ENCODE measurements at places on chromosomes 13 and 19.

DNA sequence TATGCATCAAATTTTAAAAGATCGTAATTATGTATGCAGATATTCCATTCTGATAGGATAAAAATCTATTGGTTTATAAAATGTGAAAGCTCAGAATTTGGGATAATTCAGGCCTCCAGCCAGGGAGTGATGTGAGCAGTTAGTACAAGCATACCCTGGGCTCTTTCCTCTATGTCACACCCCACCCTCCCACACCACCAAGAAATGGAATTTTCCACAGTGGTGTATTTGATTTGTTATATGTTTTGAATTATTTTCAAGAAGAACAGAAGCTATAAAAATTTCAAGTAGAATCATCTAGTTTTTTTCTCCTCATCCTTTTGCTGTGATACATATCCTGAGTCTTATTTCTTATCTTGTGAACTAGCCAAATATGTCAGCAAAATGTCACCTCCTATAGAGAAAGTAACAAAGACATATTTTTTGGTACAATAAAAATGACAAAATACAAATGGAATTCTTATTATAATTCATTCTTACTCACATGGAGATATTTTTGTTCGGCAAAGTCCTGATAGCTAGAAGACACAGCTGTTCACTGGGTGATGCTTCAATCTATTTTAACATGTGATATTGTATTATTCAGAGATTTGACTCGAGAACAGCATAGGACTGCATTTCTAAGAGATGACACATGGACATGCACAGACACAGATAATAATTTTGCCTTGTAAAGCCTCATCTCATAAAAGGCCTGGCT is 61.2 kb upstream of the FRY start:
- DNase-seq, result no peak

DNA sequence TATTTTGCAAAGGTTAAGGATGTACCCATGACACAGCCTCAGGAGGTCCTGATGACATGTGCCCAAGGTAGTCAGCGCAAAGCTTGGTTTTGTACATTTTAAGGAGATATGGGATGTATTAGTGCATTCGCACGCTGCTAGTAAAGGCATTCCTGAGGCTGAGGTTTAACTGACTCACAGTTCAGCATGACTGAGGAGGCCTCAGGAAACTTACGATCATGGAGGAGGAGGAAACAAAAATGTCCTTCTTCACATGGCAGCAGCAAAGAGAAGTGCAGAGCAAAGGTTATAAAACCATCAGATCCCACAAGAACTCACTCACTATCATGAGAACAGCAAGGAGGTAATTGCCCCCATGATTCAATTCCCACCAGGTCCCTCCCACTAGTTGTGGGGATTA is 1017.4 kb downstream of the EFNB2 start:
- DNase-seq, result no peak

DNA sequence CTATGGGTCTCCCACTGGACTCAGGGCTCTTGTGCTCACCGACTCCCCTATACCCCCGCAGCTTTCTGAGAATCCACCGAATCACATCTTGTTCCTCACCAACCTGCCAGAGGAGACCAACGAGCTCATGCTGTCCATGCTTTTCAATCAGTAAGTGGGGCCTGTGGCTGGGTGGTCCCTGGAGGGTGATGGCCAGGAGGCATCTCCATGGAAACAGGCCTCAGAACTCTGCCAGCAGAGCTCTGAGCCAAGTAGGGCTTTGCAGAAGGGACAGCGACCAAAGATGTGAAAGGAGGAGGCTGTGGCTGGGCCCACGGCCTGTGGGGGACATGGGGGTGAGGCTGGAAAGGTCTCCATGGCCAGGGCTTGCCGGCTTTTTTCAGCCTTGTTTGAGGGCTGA is 11.8 kb upstream of the MIA start:
- DNase-seq, result no peak

DNA sequence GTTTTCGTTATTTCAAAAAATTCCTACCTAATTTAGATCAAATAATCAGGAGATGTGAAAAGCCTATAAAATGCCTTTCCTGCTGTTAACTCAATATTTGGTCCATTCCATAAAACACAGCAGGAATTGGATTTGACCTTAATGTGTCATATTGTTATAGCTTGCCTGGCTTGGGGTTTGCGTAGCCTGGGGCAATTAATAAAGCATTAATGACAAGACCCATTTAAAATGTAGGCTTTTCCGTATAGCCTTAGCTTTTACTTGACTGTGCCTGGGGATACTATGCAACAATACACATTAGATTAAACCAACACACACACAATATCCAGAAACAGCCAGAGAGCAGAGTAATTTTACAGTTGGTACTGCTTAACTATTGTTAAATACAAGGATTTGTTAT is 117.2 kb upstream of the MAB21L1 start:
- DNase-seq, result no peak

DNA sequence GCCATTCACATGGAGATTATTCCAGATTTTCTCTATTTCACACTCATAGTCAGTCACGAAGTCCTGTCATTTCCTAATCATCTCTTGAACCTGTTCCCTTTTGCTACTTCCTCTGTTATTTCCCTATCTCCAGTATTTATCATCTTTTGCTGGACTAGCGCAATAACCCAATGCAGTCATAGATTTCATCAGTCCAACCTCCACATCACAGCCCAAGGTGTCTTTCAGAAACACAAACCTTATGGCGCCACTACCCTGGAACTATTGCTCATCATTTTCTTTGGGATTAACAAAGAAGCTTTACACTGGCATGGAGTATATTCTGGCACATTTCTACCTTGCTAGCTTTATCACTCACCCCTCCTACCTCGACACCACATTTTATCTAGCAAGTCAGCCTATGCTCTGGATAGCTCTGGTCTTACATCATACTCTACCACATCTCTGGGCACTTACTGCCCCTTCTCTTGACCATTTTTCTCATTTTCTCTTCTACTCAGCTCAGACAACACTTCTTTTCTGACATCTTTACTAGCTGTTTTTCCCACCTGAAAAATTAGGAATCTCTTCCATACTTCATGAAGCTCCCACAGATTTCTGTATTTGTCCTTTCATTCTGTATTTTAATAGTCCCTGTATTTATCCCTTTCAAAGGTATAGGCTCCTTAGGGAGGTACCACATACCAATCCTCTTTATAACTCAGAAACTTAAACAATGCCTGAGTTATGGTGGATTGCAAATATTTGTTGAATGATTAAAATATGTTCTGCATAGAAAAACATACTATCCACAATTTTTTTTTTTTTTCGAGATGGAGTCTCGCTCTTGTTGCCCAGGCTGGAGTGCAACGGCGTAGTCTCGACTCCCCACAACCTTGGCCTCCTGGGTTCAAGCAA is 534.7 kb downstream of the KLF12 start:
- DNase-seq, result no peak

DNA sequence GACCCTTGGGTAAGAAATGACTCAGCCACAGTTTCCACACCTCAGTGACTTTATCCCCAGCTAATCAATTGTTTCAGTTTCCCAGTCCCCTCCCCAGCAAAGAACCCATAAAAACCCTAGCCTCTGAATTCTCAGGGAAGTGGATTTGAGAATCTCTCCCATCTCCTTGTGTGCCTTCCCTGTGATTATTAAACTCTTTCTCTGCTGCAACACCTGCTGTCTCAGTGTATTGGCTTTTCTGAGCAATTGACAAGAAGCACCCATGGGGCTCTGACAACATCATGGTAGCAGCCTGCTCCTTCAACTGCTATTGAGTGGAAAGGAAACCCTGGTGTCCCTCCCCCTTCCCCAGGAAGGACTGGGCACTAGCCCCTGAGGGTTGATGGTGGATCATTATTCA is 73.7 kb downstream of the UQCRFS1 start:
- no peak for DNase-seq

GRCh38 chr13:99296398-99296797 is 10.8 kb downstream of the GPR183 start:
- DNase-seq, result no peak

GRCh38 chr19:15453091-15453578 is 3.4 kb upstream of the WIZ start:
- DNase-seq, result no peak

GRCh38 chr13:20991741-20992520 is 69.5 kb downstream of the LATS2 start:
- DNase-seq, result no peak

- DNase-seq, result no peak
Measured at GRCh38 chr19:8573316-8573715, 3.9 kb downstream of the MYO1F start.

- DNase-seq, result no peak
Measured at GRCh38 chr13:112210371-112210770, 143.4 kb downstream of the SOX1 start.

DNA sequence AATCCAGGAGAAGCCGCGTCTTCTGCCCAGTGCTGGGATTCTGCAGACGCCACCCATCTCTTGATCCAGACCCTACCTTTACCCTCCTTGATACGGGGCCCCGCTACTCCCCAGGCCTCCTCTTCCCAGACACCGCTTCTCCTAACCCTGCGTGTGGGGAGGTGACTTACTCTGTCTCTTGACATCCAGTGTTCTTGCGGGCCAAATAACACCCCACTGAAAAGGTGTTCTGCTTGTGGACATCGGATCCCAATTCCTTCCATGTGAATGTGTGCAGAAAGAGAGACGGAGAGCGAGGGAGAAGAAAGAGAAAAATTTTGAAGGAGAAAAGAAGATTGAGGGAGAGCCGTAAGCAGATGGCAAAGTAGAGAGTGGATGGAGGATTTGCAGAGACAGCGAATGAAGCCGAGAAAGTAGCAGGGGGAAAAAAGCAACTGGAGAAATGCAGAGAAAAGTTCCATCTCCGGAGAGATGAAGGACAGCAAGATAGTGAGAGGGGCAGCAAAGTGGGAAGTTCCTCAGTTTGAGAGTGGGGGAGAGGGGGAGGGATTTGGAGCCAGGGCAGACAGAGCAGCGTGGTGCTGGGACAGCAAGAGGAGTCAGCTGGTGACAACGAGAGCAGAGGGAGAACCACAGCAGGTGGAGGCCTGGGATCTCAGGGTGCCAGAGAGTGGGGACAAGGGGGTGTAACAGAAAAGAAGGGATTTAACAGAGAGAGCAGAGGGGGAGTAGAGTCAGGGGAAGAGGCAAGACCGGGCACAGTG is 814 bp downstream of the ZNF480 start:
- no peak for DNase-seq

GRCh38 chr13:80303225-80303811 is 37.6 kb downstream of the SPRY2 start:
- no peak for DNase-seq

- DNase-seq, result no peak
Measured at GRCh38 chr13:44719857-44720671, 143.9 kb upstream of the TSC22D1 start.

GRCh38 chr19:6039566-6040225 is 61.8 kb upstream of the RANBP3 start:
- no peak for DNase-seq

DNA sequence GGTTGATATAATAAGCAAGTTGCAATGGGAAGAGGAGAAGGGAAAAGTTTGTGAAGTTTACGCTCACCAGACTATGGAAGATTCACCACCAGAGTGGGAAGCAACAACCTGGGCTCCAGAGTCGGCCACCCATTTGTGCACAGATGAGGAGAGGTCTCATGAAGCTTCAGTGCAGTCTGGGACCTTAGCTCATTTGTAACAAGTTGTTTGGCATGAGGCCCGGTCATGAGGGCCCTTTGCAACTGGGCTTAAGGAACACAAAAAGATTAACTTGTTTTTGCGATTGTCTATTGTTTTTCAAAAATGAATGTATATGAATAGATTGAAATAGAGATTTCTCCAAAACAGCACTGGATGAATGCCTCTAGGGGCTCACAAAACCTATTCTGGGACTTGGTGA is 94.2 kb downstream of the ZNF737 start:
- no peak for DNase-seq

- DNase-seq, result no peak
Measured at GRCh38 chr19:49642492-49643035, 555 bp downstream of the SCAF1 start.

DNA sequence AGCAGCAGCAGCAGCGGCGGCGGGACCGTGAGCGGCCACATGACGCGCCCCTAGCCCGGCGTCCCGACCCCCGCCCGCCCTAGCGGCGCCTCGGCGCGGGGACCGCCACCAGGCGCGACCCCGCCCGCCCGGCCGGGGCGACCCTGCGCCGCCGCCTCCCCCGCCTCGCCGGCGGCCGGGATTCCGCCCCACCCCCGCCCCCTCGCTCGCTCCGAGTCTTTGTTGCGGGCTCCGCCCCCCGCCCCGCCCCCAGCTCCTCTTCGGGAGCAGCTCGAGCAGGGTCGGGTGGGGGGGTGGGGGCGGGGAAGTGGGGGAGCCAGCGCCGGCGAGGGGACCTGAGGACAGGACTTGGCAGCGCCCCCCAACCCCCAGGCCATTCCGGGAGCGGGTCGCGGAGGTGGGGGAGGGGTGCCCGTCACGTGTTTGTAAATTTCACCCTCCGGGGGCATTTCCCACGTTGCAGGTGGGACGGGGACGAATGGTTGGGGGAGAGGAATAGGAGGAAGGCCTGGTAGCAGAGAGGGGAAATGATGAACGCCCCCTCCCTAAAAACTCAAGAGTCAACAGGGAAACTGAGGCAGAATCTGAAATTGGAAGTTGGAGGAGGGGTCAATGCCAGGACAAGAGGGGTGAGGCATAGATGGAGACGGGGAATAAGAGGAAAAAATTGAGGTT is at the start of gene OLFM2:
Gene OLFM2 (minus strand): TSS at position 190 of the 675 bp plus-strand sequence. CDS start 149 bp downstream, at position 41.
- no peak for DNase-seq

GRCh38 chr13:97548138-97548537 is 114.2 kb downstream of the RAP2A start:
- no peak for DNase-seq

DNA sequence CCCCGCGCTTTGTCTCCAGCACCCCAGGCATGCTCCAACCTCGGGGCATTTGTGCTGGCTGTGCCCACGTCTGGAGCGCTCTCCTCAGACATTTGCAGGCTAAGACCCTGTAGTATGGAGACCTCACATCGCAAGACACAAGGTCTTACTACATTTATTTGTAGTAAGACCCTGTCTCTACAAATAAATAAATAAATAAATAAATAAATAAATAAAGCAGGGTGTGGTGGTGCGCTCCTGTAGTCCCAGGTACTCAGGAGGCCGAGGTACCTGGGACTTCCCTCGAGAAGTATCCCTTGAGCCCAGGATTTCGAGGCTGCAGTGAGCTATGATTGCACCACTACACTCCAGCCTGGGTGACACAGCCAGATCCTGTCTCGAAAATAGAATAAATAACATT is 4.6 kb downstream of the NXNL1 start:
- no peak for DNase-seq

GRCh38 chr13:67696775-67697174 is 466.6 kb upstream of the PCDH9 start:
- no peak for DNase-seq

- DNase-seq, result no peak
Measured at GRCh38 chr19:42366673-42367072, 23.4 kb downstream of the CNFN start.

- DNase-seq, result no peak
Measured at GRCh38 chr19:15115762-15116615, 8.8 kb downstream of the SYDE1 start.

- no peak for DNase-seq
Measured at GRCh38 chr19:51691584-51692428, 1.3 kb upstream of the SPACA6 start.

- DNase-seq, result no peak
Measured at GRCh38 chr19:5503598-5503997, 48.4 kb downstream of the ZNRF4 start.

DNA sequence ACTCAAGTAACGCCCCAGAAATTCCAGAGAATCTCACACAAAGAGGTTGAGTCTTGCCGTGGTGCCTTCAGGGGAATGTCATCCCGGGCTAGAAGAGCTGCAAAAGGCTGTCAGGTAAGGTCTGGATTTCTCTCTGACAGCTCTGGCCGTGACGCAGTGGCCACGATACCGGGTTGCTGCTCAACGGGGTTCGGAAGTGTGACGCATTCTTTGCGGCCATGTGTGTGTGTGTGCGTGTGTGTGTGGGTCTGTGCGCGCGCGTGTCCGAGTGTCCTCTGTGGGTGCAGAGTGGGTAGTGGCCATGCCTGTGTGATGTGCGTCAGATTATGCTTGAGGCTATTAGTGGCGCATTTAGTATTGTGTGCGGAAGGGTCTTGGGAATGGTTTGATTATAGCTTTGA is 306 bp downstream of the ZNF540 start:
- DNase-seq, result peak; percentile 3

Measured in esophagus squamous epithelium (tissue), 5 donors.